ENCODE measurements at places on chromosomes 13 and 19. TPM values are rescaled to one million over a fixed set of nuclear protein-coding genes. Genes with fewer than 3 reads are reported as not detected.

The CGB5 gene
- 0.39 TPM for total RNA-seq

The C13orf42 gene
- not detected for total RNA-seq

The ICAM5 gene
- total RNA-seq = 0.93 TPM

The ANGPTL8 gene
- total RNA-seq = not detected

The FAM98C gene
- total RNA-seq = 15.6 TPM

The SPRY2 gene
- total RNA-seq = 17.2 TPM

The STOML3 gene
- total RNA-seq = not detected

The CGB3 gene
- total RNA-seq = not detected

The NCAN gene
- total RNA-seq = 0.06 TPM

The BEST2 gene
- total RNA-seq = 4.3 TPM

The SLC6A16 gene
- total RNA-seq = 0.95 TPM

The CNFN gene
- 39.9 TPM for total RNA-seq

The CDC16 gene
- 42.7 TPM for total RNA-seq

The KLK15 gene
- total RNA-seq = not detected

The LCP1 gene
- total RNA-seq = 0.14 TPM

The EFNB2 gene
- 4.2 TPM for total RNA-seq

The PCSK4 gene
- total RNA-seq = 0.38 TPM

The LILRB2 gene
- total RNA-seq = 0.06 TPM

The CATSPERD gene
- total RNA-seq = not detected

The LGALS14 gene
- not detected for total RNA-seq

The ZNF578 gene
- not detected for total RNA-seq

The PLPPR3 gene
- total RNA-seq = 5.1 TPM

The ITGBL1 gene
- 1.5 TPM for total RNA-seq

The STARD13 gene
- 6.0 TPM for total RNA-seq

The FBXL12 gene
- total RNA-seq = 13.2 TPM

The ANGPTL4 gene
- 587 TPM for total RNA-seq

The PRRG2 gene
- total RNA-seq = 0.93 TPM

The ZNF570 gene
- 3.5 TPM for total RNA-seq

The TRPC4 gene
- total RNA-seq = not detected

The OR7D2 gene
- total RNA-seq = not detected

The VMAC gene
- 0.24 TPM for total RNA-seq

The SIGLECL1 gene
- total RNA-seq = not detected

The ZNF878 gene
- not detected for total RNA-seq

The ZNF417 gene
- 3.2 TPM for total RNA-seq

The NOSIP gene
- 109 TPM for total RNA-seq

The C1QTNF9B gene
- not detected for total RNA-seq

The PALM gene
- total RNA-seq = 15.6 TPM

The SIGLEC7 gene
- not detected for total RNA-seq

The PSG1 gene
- total RNA-seq = 0.23 TPM

The SIGLEC6 gene
- total RNA-seq = not detected

The URAD gene
- not detected for total RNA-seq

The MUC16 gene
- total RNA-seq = not detected

The CPB2 gene
- 0.11 TPM for total RNA-seq

The SPRED3 gene
- total RNA-seq = 3.2 TPM

The ZNF69 gene
- total RNA-seq = not detected

The PCID2 gene
- 38.3 TPM for total RNA-seq

The KLK14 gene
- total RNA-seq = 0.41 TPM

The GJB2 gene
- total RNA-seq = 0.75 TPM

The GPC6 gene
- total RNA-seq = 7.2 TPM

The ETV2 gene
- total RNA-seq = 2.2 TPM

The TMIGD2 gene
- not detected for total RNA-seq

Data from A549 treated with dexamethasone at 1 μM for 4 hours (cell line).